Epithelial cell of proximal tubule (primary cell): ENCODE measurements at places on chromosomes 5 and 9. TPM values are rescaled to one million over a fixed set of nuclear protein-coding genes. Genes with fewer than 3 reads are reported as not detected.

Gene CCL21
- total RNA-seq: not detected in 2 replicates

Gene FCN1
- not detected in 2 replicates for total RNA-seq

Gene TMC1
- total RNA-seq: not detected in 2 replicates

Gene MYOZ3
- 2.2 and 3.6 TPM in 2 replicates for total RNA-seq

Gene GALT
- total RNA-seq: 20.3 and 24.5 TPM in 2 replicates

Gene FOXD4L6
- not detected in 2 replicates for total RNA-seq

Gene SV2C
- not detected in 2 replicates for total RNA-seq

Gene MSX2
- 1.1 and 3.7 TPM in 2 replicates for total RNA-seq

Gene BTNL9
- 0.22 TPM in 1 of 2 replicates, not detected in the other for total RNA-seq

Gene MOB3B
- total RNA-seq: 2.3 and 2.9 TPM in 2 replicates

DNA sequence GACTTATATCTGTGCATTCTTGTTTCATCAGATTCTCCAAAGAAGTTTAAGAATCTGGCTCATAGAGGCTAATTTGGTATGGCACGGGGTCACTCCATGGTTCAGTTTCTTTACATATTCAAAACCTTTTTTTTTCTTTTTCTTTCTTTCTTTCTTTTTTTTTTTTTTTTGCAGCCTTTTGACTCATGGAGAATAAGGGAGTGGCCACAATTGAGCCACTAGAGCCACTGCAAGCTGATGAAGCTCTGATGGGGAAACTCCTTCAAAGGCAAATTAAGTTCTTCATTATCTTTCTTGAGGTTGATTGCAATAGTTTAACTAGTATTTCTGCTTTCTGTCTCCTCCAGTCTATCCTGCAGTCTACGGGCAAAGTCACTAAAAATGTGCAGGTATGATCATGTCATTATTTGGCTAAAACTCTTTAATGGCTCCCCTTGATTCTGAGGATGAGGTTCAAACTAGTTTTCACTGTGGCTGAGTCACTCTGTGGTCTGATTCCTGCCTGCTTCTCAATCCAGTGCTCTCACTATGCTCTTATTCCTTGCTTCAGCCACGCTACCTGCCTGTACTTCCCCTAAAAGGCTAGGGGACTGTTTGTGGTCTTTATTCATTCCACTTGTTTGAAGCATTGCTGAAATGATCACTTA, 93.5 kb upstream of the RIOK2 start:
- DNase-seq: no peak

GRCh38 chr5:149749481-149750365, 19.6 kb downstream of the PPARGC1B start:
- no peak for DNase-seq

- no peak for DNase-seq
Observed at GRCh38 chr9:71352837-71353236, 231.4 kb upstream of the TRPM3 start.

DNA sequence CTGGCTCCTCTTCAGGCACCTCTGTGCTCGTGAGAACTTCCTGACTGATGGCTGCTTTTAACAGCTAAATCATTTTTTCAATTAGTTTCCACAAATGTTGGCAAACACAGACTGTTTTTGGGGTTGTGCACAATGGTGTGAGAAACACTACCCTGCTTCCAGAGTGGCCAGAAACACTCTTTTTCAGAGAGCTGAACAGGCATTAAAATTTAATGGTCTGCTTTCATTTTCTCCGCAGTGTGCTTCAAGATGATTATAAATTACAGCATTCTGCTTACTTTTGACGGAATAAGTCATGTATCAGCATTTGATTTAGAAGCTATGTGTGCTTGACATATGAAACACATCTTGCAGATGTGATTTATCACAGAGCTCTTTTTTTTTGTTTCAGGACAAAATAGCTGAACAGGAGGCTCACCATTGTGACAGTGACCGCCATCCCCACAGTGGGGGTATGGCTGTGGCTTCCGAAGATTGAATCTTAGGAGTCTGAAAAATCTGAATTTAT, 454.5 kb upstream of the ZNF608 start:
- DNase-seq: no peak

- DNase-seq: peak; percentile 27
Observed at GRCh38 chr5:145681686-145682085, 153.5 kb downstream of the PRELID2 start.

- DNase-seq: no peak
Observed at GRCh38 chr5:178981381-178981780, 13.7 kb downstream of the GRM6 start.

DNA sequence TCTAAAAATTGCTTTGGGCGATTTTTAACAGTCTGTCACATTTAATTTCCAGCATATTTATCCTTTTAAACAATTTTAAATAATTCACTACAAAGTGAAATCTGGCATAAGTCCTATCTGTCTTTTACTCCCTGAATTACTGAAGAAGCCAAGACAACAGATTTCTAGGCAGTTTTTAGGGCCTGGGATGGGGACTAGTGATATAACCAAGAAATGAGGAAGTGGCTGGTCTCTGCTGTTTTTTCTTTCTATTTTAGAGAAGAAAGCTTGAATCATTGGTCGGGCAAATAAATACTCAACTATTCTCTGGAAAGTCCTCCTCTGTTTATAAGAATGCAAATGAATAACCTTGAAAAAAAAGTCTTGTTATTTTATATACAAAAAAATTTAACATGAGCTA, 79.7 kb upstream of the SSBP2 start:
- no peak for DNase-seq

DNA sequence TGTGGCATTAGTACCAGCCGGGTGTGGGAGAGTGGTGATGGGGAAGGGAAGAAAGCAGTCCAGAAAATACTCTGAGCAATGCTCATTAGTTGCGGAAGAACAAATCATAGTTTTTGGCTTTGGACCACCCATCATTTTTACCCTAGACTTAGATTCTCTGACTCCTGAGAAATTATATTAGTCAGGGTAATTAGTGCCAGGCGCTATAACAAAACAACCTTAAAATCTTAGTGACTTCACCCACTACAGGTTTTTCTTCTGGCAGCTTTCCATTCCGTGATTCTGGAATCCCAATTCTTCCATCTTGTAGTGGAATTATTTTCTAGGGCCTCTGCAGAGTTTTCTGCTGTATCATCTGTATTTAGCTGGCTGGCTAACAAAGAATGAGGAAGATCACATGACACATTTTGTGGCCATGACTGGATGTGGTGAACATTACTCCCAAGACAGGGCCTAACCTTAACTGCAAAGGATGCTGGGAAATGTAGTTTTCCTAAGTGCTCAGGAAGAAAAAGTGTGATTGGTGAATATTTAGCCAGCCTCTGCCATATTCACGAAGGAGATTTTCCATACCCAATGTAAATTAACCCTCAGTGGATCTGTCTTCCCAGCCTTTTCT, 373.0 kb upstream of the MEF2C start:
- peak; percentile 15 for DNase-seq

- peak; percentile 19 for DNase-seq
Observed at GRCh38 chr5:35230038-35230611, at the start of gene PRLR. PRLR (minus strand) TSS chr5:35230487; CDS start chr5:35089620, 140,867 bp downstream.

- no peak for DNase-seq
Observed at GRCh38 chr5:149367249-149367971, 9.6 kb downstream of the PCYOX1L start.

GRCh38 chr5:2017540-2018389, 135.0 kb upstream of the IRX4 start:
- DNase-seq: no peak

GRCh38 chr5:10719965-10720364, 41.1 kb downstream of the DAP start:
- peak; percentile 63 for DNase-seq

DNA sequence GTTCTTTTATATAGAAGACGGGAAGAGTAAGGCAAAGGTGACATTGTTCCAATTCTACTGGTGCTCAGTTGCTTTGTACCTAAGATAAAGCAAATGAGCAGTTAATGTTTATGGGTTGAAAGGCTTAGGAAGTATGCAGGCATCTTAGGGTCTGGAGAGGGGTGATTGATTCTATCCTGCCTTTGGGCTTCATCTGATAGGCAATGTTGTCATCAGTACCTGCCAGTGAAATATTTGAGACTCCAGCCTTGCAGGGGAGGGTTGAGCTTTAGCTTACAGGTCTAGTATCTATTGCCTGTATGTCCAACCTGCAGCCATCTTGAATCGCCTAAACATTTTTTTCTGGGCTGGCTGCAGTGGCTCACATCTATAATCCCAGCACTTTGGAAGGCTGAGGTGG, 13.8 kb upstream of the CTSV start:
- no peak for DNase-seq

DNA sequence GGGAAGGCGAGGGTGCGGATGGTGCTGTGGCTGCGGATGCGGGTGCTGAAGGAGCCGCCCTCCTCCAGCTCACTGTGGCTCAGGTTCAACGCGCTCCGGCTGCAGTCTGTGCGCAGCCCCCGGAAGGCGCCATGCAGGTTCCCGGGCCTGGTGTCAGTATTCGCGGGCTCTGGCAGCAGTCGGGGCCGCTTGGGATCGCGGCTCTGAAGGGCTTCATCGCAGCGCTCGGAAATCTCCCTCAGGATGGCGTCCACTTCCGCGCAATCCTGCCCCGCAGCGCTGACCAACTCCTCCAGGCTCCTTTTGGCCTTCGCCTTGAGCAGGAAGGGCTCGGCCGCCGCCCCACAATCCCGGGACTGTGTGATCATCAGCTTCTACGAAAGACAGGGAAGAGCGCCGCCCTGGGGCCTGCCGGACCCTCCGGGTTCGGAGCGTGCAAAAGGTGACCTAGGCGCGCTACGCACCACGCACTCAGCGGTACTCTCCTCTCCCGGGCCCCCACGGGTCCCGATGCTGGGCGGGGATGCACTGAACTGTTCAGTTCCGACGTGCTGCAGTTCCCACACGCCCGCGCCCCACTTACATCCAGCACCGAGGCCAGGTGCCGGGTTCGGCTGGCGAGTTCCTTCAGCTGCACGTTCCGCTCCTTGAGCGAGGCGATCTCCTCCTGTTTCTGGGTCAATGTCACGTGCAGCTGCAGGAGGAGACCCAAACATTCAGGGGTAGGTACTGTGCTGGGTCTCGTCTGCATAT, 6.5 kb downstream of the MCIDAS start:
- DNase-seq: no peak

DNA sequence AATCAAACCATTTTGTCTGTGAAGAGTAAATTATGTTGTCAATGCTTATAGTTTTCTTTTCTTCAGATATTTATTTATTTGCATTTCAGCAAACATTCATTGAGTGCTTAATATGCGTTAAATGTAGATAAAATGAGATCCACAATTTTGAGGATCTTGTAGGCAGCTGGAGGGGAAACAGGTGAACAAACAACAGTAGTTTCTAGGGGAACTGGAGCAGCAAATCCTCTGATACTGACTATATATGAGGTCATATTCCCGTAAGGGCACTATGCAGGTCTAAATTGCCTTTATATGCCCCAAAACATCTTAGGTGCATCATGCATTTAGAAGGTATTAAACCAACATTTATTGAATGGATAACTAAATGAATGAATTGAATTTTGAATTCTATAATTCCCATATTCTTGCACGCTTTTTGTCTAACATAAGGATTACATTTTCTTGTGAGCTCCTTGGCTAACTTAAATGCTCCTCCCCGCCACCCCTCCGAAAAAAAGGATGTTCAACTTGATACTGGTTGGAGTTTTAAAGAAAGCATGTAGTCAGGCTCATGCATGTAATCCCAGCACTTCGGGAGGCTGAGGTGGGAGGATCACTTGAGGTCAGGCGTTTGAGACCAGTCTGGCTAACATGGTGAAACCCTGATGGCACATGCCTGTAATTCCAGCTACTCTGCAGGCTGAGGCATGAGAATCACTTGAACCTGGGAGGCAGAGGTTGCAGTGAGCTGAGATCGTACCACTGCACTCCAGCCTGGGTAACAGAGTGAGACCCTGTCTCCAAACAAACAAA, 299.8 kb downstream of the TMEM38B start:
- DNase-seq: no peak

DNA sequence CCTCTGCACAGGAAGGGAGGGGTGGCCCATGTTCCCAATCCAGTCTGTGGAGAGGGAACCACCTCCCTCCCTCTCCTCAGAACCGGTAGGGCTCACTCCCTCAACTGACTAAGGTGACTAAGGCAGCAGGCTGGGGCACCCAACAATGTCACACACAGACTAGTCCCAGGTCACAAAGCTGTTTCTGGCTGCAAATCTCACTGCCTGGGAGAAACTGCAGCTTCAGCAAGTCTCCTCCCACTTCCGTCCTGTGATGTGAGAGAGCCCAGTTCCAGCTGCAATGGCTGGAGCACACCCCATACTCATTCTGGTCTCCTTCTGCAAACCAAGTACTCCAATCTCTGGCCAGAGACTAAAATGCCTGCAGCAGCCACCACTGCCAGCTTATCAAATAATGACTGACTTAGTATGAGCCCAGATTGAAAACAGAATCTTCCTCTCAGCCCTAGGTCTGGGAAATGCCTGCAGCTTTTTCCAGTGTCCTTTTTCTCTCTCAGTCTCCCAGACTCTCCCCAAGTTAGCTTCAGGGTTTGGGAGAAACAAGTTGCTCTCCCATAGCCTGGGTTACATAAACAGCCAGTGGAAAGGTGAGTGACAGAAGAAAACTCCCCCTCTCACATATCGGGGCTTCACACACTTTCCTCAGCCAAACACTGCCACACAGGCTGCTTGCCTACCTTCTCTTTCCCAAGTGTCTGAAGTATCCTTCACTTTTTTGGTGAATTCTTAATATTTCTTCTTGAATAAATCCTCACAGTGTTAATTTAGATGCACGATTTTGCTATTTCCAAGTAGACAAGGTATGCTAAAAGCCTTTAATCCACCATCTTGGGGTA, 247.4 kb upstream of the RASA1 start:
- DNase-seq: no peak

DNA sequence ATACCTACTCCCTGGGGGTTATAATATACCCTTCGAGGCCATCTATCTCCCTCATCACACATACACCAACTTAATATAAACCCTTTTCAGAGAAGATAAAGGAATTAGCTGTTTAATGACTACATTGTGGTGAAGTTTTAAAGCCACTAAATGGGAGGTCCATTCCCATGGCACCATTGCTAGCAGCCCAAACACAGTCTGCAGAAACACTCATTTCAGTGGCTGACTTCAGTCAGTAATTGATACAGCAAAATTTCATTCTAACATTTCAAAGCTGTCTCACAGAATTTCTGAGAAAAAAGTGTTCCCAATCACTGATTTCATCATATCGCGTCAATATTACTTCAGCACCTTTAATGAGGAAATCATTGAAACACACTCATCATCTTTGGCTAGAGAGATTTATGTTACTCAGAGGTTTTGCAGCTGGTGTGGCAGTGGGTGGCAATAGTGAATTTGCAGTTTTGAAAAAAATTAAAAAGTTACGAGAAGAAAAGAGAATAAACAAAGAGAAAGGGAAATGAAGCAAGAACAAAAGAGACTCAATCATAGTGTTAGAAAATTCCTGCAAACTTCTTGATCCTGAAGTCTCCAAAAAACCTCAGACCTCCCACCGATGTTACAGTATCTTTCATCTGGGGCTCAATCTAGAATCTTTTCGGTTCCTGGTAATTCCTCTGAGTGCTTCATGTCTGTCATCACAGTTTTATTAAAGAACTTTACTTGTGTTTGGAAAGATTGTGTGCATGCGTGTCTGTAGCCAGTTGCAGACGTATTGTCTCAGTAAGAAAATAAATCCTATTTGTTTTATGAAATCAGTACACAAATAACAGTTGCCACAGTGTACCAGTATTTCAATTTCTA, 105.0 kb downstream of the ERCC6L2 start:
- DNase-seq: no peak

GRCh38 chr9:73451003-73451402, 299.3 kb downstream of the ANXA1 start:
- peak; percentile 75 for DNase-seq
